ENCODE measurements at places on chromosomes 3 and 15.
A peak's percentile ranks its signal among the peaks of the same experiment; 100 is the strongest.

DNA sequence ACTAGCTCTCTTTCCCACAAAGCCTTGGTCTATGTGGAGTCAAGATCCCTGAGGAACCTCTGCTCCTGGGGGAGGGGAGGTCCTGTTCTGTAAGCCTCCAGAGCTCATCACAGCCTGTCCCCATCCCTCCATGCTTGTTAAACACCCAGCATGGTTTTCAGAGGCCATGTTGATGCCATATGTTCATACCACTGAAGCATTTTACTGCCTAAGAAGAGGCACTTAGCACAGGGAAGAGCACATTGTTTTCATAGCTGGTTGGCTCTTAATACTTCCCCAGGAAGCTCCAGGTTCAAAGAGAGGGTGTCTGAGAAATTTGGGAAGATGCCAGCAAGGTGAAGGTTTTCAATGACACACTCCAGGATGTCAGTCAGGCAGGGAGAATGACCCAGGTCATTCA, 25.6 kb downstream of the CPNE4 start:
- DNase-seq: no peak

GRCh38 chr3:45205126-45205525, 21.0 kb downstream of the TMEM158 start:
- DNase-seq: no peak

GRCh38 chr15:52406601-52407000, 111.0 kb upstream of the MYO5C start:
- DNase-seq: no peak

GRCh38 chr3:140360332-140360731, 317.5 kb upstream of the TRIM42 start:
- no peak for DNase-seq

DNA sequence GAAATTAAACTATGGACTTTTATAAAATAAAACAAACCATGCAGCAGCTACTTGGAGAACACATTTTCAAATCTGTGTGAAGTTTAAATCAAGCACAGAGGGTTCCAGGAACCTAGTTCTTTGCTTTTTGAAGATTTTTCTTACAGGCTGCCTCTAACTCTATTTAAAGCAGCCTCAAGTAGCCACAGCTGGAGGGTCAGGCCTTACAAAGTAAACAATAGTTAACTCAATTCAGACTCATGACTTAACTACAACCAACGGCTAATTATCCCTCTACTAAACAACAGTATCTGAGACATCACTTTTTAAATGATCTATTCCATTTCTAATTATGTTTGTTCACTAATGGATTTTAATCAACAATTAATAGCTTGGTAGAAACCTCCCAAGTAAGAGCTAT, 9.8 kb downstream of the LRIG1 start:
- no peak for DNase-seq

- peak; percentile 66 for DNase-seq
These were observed 1.1 kb downstream of the HES1 start for GRCh38 chr3:194137008-194137505.

GRCh38 chr3:12741209-12741608, 17.9 kb downstream of the TMEM40 start:
- DNase-seq: no peak

DNA sequence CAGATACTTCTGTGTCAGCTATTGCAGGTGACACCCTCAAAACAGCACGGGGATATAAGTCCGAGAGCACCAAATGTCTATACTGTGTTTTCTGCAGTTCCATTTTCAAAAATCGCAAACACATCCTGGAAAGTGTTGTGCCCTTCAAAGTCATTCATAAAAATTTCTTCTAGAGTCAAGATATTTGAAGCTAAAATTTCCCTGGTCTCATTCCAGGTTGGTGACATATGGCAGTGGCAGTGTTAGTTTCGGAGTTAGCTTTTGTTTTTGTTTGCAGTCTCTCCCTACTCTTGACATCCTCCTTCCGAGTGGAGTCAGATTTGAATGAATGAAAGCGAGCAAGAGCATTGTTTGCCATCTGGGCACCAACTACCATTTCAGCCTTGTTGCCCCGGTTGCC, 3.2 kb upstream of the FSIP1 start:
- no peak for DNase-seq

DNA sequence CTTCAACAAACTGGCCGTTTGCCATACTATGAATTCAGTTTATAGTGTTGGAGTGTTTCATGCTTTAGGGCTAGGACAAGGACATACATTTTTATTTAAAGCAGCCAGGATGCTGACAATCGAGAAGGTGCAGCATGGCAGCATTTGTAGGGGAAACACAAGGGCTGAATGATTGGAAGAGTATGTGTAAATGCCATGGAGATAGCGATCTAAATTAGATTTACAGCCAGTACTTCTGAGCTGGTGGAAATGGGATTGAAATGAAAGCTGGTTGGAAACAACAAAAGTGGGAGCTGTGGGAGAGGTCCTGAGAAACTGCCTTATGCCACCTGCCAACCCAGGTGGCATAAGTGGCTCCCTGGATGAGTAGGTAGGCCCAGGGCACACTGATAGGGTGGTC, 209.9 kb upstream of the MRPL3 start:
- no peak for DNase-seq

- no peak for DNase-seq
These were observed 90.6 kb downstream of the ARNT2 start for GRCh38 chr15:80494756-80495155.

DNA sequence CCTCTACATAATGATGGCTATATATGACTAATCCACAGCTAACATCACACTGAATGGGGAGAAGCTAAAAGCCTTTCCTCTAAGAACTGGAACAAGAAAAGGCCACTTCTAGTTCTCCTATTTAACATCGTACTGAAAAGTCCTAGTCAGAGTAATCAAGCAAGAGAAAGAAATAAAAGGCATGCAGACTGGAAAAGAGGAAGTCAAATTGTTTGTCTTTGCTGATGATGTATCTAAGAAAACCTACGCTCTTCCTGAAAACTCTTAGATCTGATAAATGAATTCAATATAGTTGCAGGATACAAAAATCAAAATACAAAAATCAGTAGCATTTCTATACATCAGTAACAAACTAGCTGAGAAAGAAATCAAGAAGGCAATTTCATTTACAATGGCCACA, 116.9 kb downstream of the TP63 start:
- no peak for DNase-seq

- DNase-seq: no peak
These were observed 49.4 kb upstream of the LCTL start for GRCh38 chr15:66614951-66615760.

- DNase-seq: no peak
These were observed 12.9 kb downstream of the COMMD2 start for GRCh38 chr3:149739396-149739795.

GRCh38 chr3:152037953-152038352, 164.5 kb downstream of the SUCNR1 start:
- no peak for DNase-seq

DNA sequence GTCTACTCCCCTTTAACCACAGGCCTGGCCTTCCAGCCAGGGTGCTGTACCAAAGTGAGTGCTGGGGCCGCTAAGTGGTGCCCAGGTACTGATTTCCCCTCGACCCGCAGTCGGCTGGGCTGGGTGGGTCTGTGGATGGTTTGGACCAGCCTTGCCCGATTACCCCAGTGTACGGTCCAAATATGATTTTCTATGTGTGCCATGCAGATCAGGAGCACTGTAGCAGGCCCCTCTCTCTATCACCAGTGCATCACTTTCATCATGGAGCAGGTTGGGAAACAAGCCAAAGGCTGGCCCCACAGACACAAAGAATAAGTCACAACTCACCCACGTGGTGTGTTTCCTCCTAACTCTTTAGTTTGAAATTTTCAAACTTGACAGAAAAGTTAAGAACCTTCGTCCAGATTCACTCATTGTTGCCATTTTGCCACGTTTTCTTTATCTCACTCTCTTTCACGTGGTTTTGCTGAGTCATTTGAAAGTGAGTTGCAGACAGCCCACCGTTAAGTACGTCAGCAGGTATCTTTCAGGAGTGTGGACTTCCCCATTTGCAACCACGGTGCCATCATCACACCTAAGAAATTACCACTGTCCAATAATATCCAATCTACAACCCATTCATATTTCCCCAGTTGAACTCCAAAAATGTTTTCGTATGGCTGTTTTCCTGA, 37.0 kb downstream of the ZNF710 start:
- no peak for DNase-seq

DNA sequence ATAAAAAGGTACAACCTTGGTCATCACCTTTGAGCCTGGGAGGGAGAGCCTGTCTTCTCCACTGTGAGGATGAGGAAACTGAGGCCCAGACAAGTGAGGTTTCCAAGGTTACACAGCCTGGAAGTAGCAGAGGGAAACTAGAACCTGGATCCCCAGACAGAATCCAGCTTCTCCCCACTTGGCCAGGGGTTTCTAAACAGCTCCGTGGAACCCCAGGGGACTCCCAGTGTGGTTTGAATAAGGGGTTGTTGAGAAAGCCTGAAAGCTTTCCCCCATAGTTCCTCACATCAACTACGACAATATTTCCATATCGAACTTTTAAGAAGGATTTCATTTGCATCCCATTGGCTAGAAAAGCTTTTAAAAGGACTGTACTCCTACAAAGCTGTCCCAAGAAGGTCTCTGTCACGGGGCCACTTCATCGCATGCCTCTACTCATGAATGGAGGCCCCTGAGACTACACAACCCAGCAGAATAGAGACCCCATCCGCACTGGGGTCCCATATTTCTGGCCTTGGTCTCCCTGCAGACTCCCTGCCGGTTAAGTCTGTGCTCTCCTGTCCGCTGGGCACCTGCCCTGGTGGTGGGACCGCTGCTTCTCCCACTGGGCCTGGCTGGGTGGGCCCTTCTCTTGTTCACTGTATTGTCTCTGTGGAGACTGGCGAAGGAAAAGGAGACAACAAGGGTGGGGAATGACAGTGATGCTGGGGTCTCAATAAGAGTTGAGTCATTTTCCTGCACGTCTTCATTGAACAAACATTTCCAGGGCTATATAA, 178.5 kb downstream of the SMAD6 start:
- DNase-seq: no peak

GRCh38 chr3:75015280-75015679, 400.8 kb upstream of the CNTN3 start:
- no peak for DNase-seq

- no peak for DNase-seq
These were observed 541.0 kb upstream of the NAALADL2 start for GRCh38 chr3:174318181-174318580.

DNA sequence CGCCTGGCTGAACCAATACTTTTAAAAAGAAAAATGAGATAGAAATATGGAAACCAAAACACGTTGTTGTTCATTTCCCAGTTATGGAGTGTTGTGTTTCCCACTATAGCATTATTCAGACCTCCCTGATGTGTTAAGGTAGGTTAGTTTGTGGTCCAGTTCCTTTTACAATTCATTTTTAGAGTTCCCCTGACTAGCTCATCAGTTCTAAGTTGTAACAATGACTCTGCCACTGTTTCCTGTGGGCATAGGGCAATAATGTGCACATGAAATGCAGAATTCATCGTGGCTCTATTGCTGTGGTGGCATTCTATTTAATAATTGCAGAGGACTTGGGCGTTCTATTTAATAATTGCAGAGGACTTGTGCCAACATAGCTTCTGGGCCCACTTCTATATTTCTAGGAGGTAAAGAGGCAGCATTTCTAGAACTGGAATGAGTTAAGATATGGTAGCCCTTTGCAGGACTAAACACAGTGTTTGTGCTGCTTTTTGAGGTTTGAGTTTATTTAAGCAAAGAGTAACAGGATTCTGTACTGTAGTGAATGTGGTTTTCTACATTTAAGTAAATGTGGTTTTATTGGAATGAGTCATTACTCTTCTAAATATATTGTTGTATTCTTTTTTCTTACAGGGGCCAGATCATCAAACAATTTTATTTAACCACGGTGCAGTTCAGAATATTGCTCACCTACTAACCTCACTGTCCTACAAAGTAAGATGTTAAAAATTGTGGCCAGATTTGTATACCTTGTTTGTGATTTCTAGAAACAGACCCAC, 47.5 kb downstream of the ARMC8 start:
- no peak for DNase-seq

DNA sequence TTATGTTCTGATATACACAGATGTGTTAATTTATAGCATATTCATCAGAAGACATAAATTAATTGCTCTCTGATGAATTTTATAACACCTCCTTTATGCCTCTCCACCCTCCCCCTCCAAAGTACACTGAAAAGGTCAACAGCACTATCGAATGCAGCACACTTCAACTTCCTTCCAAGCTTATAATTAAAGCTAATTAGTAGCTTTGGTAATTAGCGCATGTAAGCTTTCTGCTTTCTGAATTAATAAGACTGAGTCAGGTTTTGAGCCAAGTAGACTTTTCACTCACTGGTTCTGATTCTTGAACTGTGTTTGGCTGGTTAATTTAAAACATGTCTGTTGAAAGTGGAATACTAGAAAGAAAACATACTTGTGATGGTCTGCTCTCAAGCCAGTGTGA, 760.8 kb upstream of the CFAP20DC start:
- peak; percentile 14 for DNase-seq

GRCh38 chr3:194960446-194961032, 274.9 kb downstream of the FAM43A start:
- DNase-seq: no peak

GRCh38 chr3:136882571-136882970, 20.6 kb downstream of the NCK1 start:
- no peak for DNase-seq

Data from NCI-H1092 treated with DMSO at 0.1 percent for 48 hours (cell line).